CD4-positive, alpha-beta T cell treated with Interleukin-6 at 100 ng/mL for 8 hours (primary cell): ENCODE measurements at places on chromosomes 7 and 10.

DNA sequence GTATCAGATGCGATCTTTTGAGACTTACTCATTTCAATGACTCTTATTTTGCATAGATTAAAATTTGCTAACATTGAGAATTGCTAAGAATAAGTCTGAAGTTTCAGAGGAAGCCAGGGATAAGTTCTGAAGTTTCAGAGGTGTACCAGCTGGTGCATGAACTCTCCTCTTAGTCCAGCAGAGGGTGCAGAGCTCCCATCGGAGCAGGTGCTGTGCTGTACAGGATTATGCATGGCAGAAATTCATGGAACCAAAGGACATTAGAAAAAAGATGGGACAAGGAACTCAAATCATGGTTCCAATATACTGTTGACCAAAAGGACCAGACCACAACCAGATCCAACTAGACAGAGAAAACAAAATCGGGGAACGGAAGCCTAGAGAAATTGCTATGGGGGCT is 41.9 kb downstream of the MGAM2 start:
- no peak for DNase-seq

DNA sequence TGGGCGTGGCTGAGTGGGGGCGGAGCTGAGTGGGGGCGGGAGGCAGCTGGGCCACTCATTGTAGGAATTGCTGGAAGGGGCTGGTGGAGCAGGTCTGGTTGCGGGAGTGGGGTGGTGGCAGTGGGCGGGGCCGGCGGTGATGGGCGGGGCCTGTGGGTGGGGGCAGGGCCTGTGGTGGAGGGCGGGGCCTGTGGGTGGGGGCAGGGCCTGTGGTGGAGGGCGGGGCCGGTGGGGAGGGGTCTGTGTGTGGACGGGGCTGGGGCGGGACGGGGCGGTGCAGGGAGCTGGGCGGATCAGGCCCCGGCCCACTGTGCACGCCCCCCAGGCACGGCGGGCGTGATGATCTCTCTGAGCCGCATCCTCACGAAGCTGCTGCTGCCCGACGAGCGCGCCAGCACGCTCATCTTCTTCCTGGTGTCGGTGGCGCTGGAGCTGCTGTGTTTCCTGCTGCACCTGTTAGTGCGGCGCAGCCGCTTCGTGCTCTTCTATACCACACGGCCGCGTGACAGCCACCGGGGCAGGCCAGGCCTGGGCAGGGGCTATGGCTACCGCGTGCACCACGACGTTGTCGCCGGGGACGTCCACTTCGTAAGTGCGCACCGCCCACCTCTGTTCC is 14.0 kb downstream of the SLC29A4 start:
- peak; percentile 70 for DNase-seq

DNA sequence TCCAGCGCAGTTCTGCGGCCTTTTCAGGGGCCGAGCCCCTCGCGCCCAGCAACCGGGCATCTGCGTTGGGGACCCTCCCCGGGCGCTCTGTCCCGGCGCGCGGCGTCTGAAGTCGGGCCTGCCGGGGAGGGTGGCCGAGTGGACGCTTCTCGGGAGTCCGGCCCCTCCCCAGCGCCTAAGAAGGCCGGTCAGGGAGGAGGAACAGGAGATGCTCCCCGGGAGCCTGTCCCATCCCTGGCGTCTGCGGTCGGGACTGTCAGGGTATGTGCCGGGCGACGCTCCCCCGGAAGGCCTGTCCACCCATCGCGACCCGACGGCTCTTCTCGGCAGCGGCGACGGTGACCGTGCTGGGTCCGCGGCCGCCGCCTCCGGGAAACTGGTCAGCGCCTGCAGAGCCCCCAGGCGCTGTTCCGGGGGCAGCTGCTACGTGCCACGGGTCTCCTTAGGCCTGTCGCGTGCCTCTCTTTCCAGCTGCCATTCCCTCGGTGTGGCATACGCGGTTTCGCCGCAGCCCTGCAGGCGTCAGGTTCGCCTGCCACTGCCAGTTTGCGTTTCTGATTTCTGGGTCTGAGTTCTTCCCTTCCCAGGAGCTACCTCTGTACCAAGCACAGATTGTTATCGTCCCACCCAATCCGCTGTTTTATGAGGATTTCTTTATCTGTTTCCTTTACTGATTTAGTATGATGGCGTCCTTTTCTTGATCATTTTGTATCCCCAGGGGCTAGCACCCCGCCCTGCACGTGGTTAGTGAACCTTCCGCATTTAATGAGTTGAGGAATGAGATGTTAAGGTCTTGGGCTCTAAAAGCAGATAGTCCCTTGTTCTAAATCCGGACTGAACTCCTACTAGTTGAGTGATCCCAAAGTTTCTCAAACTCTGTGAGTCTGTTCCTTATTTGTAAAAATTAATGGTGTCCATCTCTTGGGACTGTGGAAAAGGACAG is 782 bp downstream of the IFIT5 start:
- DNase-seq, result peak; percentile 13

DNA sequence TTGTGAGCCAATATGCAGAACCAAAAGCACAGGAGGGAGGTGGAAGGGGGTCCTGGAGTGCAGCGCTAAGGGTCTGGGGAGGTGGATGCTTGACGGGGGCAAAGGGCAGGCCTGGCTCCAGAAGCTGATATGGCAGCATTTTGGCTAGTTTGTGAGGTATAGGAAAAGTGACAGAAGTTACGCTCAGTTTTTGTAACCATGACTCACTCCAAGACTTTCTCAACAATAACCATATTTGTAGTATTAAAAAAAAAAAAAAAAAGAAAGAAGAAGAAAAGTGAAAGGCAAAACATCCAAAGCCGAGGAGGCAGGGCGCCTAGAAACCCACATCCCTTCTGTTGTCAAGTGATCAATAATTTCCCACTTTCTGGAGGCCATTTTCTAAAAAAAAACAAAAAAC is 92.3 kb downstream of the RNF216 start:
- peak; percentile 61 for DNase-seq

DNA sequence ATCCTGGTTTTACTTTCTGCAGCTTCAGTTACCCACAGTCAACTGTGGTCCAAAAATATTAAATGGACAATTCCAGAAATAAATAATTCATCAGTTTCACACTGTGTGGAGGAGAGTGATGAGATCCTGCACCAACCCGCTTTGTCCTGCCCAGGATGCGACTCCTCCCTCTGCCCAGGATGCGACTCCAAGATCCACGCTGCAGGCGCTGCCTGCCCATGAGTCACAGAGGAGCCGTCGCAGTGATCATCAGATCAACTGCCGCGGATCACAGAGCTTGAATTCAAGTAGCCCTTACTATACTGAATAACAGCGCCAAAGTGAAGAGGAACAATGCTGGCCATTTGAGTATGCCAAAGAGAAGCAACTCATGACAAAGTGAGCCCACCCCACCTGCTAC is 61.5 kb downstream of the GRB10 start:
- no peak for DNase-seq

GRCh38 chr10:9992661-9993060 is 1025.0 kb upstream of the CELF2 start:
- DNase-seq, result no peak
